ENCODE measurements at places on chromosomes 12 and 14. TPM values are rescaled to one million over a fixed set of nuclear protein-coding genes. Genes with fewer than 3 reads are reported as not detected.

Gene KCNK10
- total RNA-seq = not detected

Gene PPFIA2
- total RNA-seq = not detected

Gene GALNT6
- total RNA-seq = 4.9 TPM

Gene SIX6
- not detected for total RNA-seq

Gene A2M
- 3.0 TPM for total RNA-seq

Gene SERPINA3
- total RNA-seq = not detected

Gene PAH
- not detected for total RNA-seq

Gene DIO2
- not detected for total RNA-seq

Gene ASB2
- 27.3 TPM for total RNA-seq

Gene MIPOL1
- 0.25 TPM for total RNA-seq

Gene KRT83
- total RNA-seq = not detected

Gene PZP
- total RNA-seq = not detected

Gene PAX9
- total RNA-seq = not detected

Gene GPR137C
- total RNA-seq = 0.20 TPM

Gene TMCC3
- total RNA-seq = 0.23 TPM

Gene PDE3A
- not detected for total RNA-seq

Gene OVCH1
- not detected for total RNA-seq

Gene KERA
- total RNA-seq = not detected

Gene TXNDC16
- 7.0 TPM for total RNA-seq

Gene OXA1L
- total RNA-seq = 137 TPM

Gene BDKRB2
- not detected for total RNA-seq

Gene ZNF10
- total RNA-seq = 17.4 TPM

Gene SERPINA12
- not detected for total RNA-seq

Gene TAS2R9
- not detected for total RNA-seq

Gene KRT85
- total RNA-seq = not detected

Gene RILPL2
- total RNA-seq = 11.6 TPM

Gene SCNN1A
- total RNA-seq = 0.67 TPM

Gene COX8C
- not detected for total RNA-seq

Gene TMEM229B
- 35.8 TPM for total RNA-seq

Gene NAP1L1
- 718 TPM for total RNA-seq

Gene CMA1
- not detected for total RNA-seq

Gene ITGB7
- total RNA-seq = 382 TPM

Gene MLH3
- 24.9 TPM for total RNA-seq

Gene SYT10
- total RNA-seq = not detected

Gene MYH6
- not detected for total RNA-seq

Gene DEPDC4
- 1.4 TPM for total RNA-seq

Gene LALBA
- not detected for total RNA-seq

Gene SNX6
- total RNA-seq = 82.6 TPM

Gene ANO2
- not detected for total RNA-seq

Gene GPRC5A
- total RNA-seq = not detected

Gene CIT
- 1.6 TPM for total RNA-seq

Gene DNAI7
- total RNA-seq = not detected

Gene PTPRO
- total RNA-seq = 7.8 TPM

Gene KLHL33
- 0.14 TPM for total RNA-seq

Gene SPIC
- total RNA-seq = not detected

Gene RNASE4
- total RNA-seq = 2.1 TPM

Gene ADAMTS20
- not detected for total RNA-seq

Gene ACRBP
- total RNA-seq = 13.9 TPM
